ENCODE measurements at places on chromosomes 16 and 17. TPM values are rescaled to one million over a fixed set of nuclear protein-coding genes. Genes with fewer than 3 reads are reported as not detected.

DNA sequence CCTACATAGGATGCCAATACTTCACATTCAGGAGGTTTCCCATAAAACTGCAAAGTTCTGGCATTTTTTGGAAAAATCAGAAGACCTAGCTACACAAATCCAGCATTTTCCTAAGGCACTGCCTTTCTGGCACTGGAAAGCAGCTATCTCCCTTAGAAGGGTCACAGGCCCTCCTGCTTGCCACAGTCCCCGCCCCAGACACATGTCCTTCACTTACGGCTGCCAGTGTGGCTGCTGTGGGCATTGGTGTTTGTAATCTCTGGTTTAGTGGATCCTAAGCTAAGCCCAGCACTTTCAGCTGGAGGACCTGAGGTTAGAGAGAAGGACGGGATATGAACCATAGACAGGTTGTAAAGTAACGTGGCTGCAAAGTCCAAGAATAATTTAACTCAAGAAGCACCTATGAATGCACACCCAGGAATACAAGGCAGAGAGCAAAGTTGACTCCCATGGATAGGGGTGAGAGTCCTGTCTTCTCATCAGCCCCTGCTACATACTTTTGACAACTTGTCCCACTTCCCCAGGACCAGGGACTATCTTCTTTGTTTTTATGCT is 100.0 kb downstream of the XYLT1 start:
- DNase-seq = no peak
- peaks cover 4% of the 10 kb centered on the region for H3K4me1 ChIP-seq

The TNFRSF17 gene
- not detected for total RNA-seq

DNA sequence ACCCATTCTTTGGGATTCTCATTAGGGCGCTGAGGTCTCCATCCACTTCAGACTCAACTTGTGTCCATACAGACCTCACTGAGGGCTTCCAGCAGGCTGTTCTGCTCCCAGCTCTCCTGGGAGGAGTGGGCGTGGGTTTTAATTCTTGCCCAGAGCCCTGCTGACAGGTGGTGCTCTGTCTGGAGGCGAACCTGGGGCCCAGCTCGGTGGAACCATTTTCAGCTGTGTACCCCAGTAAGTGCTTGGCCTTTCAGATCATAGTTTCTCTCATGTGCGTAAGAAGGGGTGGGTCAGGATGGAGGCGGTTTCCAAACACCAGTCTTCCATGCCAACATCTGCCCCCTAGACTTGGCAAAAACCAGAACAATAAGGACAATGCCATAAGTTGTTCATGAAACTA is 21.4 kb upstream of the NKD1 start:
- no peaks in the 10 kb centered on the region for H3K4me1 ChIP-seq
- no peak for DNase-seq
- H3K27me3 ChIP-seq = no peaks in the 10 kb centered on the region

The RARA gene
- 9.0 TPM for total RNA-seq
